Right atrium auricular region (tissue), 2 donors: ENCODE measurements at places on chromosomes 2 and 18.
A peak's percentile ranks its signal among the peaks of the same experiment; 100 is the strongest.

- no peak for DNase-seq
Measured at GRCh38 chr2:46811379-46812310, 104.0 kb downstream of the MCFD2 start.

DNA sequence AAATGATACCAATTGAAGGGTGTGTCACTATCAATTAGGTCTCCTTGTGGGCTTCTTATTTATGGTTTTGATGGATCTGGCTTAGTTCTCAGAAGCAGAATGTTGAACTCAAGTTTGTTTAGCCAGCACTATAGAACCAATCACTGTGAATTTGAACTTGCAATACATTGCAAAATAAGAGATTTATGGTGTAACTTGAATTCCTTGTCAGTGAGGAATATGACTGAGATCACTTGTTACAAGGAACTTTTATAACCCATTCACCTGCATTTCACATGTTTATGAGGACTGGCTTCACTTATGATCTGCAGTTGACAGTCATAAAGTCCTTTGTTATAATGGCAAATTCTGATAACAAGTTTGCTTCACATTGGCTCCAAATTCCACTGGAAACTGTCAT, 9.8 kb downstream of the GATA6 start:
- DNase-seq, result no peak

- DNase-seq, result no peak
Measured at GRCh38 chr2:234661175-234661574, 164.3 kb upstream of the ARL4C start.

GRCh38 chr18:80143881-80144280, 34.8 kb downstream of the ADNP2 start:
- DNase-seq, result no peak

- DNase-seq, result no peak
Measured at GRCh38 chr2:113784823-113785744, 28.6 kb upstream of the SLC35F5 start.

DNA sequence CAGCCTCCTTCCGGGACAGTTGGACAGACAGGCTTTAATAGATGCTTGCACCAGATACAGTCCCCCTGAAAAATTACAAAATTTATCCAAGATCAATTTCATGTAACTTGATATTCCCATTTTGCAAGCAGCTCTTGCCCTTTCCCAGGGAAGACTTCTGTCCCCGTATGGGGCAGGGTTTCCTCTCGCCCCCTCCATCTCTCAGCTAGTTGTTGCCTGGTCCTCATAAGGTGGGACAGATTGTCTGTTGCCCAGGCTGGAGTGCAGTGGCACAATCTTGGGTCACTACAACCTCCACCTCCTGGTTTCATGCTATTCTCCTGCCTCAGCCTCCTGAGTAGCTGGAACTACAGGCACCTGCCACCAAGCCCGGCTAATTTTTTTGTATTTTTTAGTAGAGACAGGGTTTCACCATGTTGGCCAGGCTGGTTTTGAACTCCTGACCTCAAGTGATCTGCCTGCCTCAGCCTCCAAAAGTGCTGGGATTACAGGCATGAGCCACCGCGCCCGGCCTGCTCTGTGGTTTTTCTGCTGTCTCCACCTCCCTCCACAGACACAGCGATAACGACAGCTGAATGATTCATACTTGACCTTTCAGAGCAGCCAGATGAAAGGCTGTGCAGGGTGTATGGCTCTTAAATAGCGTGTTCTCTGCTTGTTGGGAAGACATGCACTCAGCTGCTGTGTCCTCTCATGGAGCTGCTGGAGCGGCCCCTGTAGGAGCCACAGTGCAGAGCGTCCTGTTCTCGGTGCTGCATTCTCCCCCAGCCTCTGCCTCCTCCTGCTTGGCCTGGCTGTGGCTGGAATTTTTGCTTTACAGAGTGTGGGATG, 61.4 kb downstream of the TTC39C start:
- DNase-seq, result peak; percentile 89
